CD4-positive, alpha-beta T cell treated with Interleukin-12 subunit alpha and Interleukin-12 subunit beta, for 1 hour (primary cell): ENCODE measurements at places on chromosomes 4 and X.

- DNase-seq, result no peak
Measured at GRCh38 chr4:23759066-23759465, 130.8 kb downstream of the PPARGC1A start.

DNA sequence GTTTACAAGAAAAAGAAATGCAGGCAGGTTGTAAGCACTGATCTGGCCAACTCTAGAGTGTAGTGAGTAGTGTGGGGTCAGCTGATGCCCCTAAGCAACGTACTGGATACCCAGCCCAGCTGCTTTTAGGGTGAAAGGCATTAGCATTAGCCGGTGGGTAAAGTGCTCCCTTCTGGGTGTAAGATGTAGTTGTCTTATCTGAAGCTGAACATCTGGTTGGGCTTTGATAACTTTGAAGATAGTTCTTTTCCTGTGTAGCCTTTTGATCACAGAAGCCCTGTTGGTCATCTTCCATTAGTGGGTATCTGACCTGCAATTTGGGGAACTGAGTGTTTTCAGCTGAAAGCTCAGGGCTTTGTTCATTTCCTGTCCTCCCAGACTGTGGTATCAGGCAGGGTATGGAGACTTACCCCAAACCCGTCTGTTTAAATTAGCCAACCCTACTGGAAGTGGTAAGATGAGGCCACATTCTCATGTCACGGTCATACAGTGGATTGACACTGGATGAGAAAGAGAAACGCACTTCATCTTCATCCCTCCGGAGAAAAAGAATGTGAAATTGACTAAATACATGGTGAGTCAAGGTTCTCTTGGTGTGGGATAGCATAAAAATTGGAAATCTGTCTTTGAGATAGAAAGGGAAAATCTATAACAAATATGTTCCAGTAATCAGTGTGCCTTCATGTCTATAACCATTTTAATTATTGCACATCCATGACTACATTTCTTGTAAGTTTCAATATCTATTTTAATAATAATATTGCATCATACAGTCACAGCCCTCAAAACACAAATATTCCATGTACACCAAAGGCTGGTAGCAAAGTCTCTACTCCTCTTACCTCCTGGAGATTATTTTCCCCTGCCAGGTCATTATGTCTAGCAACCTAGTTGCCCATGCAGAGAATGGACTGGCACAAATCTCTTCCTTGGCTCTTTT is 8.7 kb downstream of the RHOH start:
- peak; percentile 68 for DNase-seq

DNA sequence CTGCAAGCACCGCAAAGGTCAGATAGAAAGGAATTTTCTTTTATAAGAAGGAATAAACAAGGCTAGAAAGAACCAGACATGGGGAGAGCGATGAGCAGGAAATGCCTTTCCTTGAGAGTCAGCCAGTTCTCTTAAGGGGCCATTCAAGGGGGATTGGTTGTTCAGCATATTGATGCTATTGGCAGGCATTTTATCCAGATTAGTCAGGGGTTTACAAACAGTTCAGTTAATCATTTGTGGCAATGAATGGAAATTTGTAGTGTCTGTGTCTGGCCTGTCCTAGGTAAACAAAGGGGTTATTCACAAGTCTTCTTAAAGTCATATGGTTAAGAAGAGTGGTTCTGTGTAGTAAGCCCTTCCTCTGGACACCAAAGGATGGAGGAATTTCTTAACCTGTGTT is 184.7 kb upstream of the FRMPD4 start:
- no peak for DNase-seq

GRCh38 chrX:40007131-40007755 is 90.5 kb downstream of the BCOR start:
- no peak for DNase-seq

GRCh38 chr4:146439999-146440398 is 81.7 kb downstream of the SLC10A7 start:
- no peak for DNase-seq

DNA sequence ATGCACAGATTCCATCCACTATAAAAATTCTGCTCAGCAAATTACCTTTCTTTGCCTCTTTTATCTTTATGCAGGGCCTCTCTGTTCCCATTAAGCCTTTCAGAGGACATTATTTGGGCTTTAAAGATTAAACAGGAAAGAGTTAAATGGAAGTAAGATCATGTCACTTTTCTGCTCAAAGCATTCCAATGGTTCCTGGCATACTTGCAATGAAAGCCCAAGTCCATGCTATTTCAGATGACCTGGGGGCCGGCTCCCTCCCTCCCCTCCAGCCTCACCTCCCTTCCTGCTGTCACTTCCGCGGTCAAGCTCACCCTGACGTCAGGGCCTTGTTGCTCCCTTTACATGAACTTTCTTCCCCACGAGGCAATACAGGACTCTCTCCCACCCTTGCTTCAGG is 125.5 kb downstream of the C4orf51 start:
- no peak for DNase-seq

GRCh38 chr4:36209941-36210649 is 34.2 kb downstream of the ARAP2 start:
- DNase-seq, result no peak

DNA sequence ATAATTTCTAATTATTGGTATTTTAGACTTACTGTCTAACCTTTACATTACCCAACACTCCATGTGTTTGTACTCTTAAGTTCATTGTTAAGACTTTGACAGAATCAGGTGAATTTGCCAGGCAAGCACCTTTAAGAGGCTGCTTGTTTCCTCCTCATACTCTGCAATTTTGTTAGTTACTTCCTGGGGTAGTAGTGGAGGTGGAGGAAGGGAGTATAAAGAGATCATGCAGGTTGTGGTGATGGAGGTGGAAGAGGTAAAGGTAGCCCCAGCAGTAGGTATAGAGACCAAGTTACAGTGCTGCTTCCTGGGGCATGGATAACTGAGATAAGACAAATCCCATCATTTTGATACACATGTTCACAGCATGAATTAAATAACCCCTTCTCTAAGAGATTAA is 6.7 kb downstream of the WDR44 start:
- DNase-seq, result peak; percentile 6

DNA sequence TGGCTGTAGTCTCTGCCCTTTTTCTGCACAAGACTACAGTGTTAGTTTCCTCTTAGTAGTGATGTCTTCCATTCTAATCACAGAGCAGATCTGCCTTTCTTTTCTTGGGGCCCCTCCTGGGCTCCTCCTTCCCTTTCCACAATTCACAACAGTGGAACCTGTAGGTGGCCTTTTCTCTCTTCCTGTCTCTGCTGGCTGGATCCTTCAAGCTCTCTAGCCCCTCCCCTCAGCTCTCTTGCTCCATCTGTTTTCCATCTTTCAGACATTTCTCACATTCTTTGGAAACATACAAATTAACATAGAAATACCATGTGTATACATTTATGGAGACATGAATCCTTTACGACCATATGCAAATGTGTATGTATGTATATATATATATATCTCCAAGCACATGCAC is 304 bp upstream of the SPIN2A start:
- DNase-seq, result no peak

DNA sequence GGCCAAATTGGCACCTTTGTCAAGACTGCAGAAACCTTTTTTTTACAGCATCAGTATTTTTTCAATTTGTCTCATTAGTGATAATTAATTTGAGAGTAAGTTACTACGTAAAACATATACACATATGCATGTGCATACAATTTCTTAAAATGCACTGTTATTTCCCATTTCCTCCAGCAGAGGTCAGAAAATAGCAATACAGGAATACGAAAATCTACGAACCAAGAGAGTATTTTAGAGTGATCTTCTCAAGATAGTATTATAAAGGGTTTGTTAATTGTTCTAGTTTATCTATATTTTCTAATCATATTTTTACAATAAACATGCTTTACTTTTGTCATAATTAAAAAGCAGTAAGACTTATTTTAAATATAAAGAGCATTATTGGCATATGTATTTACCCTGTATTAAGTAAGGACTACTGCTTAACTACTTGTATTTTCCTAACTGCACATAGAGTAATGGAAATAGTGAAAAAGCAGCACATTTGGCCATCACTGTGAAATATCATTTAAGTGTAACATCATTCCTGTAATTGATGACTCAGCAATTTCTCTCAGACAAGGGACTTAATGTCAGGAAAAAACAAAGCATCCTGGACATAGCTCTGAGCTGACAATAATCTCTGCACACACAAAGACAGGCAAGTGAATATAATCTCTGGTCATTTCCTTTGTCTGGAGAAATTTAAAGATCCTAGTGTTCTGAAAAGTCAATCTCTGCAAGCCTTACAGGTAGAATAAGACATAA is 45.6 kb downstream of the MAOB start:
- peak; percentile 17 for DNase-seq

DNA sequence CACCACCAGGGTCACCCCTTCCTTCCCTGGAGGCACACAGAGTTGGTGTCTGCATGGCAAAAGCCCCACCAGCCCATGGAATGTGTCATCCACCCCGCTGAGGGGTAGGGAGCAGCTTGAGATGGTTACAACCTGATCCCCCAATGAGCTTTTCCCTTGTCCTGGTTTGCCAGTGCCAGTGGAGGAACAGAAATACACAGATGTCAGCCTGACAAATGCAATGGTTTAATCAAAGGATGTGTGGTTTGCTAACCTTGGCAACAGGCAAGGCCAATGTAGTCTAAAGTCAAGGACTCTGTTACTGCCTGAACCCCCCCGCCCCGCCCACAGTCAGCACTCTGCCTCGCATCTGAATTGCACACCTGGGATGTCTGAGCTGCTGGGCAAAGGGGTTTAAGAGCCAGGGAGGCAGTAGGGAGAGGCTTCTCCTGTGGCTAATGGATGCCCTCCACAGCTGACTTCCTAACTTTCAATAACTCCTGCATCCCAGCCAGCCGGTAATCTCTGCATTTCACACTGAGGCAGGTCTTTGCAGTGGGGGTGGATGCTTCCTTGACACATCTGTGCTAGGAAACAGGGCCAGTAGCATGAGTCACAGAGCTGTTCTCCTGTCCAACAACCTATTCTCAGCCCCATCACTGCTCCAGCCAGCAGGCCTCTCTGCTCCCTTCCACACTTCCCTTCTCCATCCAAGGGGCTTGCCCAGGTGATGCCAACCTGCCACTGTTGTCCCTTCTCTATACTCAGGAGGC is 137.5 kb downstream of the AMMECR1 start:
- DNase-seq, result no peak

DNA sequence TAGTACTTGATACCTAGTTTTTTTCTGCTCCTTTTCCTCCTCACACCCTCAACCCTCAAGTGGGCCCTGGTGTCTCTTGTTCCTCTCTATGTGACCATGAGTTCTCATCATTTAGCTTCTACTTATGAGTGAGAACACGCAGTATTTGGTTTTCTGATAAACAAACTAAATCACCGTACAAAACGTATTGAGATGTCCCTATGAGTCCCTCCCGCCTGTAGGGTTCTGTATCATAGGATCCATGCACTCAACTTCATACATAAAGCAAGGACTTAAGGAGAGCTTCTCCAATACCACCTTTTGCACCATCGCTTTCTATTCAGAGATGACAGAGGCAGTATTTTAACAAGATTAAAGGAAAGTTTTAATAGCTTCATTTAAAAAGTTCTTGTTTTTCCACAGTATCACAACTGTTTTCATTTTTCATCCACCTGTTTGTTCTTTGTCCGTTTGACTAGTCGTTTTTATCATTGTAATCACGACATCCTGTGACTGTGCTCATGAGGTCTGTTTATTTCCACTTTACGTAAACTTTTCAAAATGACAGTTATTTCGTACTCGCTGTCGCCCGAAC is 457 bp upstream of the RAB9A start:
- no peak for DNase-seq

GRCh38 chr4:69617083-69617694 is 22.3 kb downstream of the UGT2A2 start:
- no peak for DNase-seq
